Glutamatergic neuron (in vitro differentiated cells): ENCODE measurements at places on chromosomes 7 and 10.
A peak's percentile ranks its signal among the peaks of the same experiment; 100 is the strongest.

GRCh38 chr7:37216156-37216852 is 232.4 kb downstream of the ELMO1 start:
- H3K4me3 ChIP-seq, result no peak overlapping the region
- peaks cover 1% of the 10 kb centered on the region for H3K27me3 ChIP-seq
- H3K27ac ChIP-seq, result no peak overlapping the region
- peaks cover 6% of the 10 kb centered on the region for H3K36me3 ChIP-seq
- DNase-seq, result no peak
- H3K4me1 ChIP-seq, result peaks cover 14% of the 10 kb centered on the region

DNA sequence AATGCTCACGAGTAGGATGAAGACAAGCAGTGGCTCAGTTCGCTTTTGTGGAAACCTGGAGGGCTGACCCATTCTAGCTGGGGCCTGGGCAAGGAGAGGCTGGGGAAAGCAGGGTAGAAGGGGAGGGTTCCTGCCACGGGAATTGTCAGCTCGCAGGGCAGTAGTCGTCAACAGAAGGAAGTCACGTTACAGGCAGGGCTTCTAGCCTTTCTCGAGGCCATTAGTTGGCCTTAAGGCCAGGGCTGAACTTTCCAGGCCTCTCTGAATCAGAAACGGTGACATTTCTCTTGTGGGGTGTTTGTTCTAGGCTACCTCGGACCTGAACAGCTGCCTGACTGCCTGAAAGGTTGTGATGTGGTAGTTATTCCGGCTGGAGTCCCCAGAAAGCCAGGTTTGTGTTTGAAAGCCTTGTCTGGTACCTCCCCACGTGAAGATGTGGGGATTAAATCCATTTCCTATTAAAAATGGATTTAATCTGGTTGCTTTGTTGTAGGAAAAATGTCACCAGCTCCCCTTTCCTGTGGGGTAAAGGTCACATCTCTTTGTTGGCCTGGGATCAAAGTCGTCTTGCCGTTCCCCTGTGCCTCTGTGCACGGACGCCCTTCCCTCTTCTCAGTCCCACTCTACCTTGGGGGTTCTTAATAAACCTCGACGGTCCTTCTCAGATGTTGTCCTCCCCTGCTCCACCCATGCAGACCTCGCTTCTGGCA is 9.4 kb downstream of the MDH2 start:
- H3K27me3 ChIP-seq, result peaks cover 5% of the 10 kb centered on the region
- DNase-seq, result no peak
- H3K27ac ChIP-seq, result no peak overlapping the region
- no peak overlapping the region for H3K4me3 ChIP-seq
- H3K36me3 ChIP-seq, result no peaks in the 10 kb centered on the region

- peaks cover 14% of the 10 kb centered on the region for H3K4me1 ChIP-seq
- H3K36me3 ChIP-seq, result no peaks in the 10 kb centered on the region
- peaks cover 12% of the 10 kb centered on the region for H3K27me3 ChIP-seq
- DNase-seq, result no peak
These were observed 919 bp upstream of the RHOBTB1 start for GRCh38 chr10:60944910-60945297.

- H3K4me1 ChIP-seq, result no peaks in the 10 kb centered on the region
- peaks cover 1% of the 10 kb centered on the region for H3K27me3 ChIP-seq
- no peak overlapping the region for H3K4me3 ChIP-seq
These were observed 29.0 kb downstream of the ATOH7 start for GRCh38 chr10:68202960-68203353.

GRCh38 chr7:100065452-100066186 is 15.9 kb downstream of the ZNF3 start:
- H3K27ac ChIP-seq, result peak overlapping the region; percentile 17
- H3K27me3 ChIP-seq, result peaks cover 11% of the 10 kb centered on the region
- no peak overlapping the region for H3K4me3 ChIP-seq
- no peak for DNase-seq
- H3K4me1 ChIP-seq, result peaks cover 5% of the 10 kb centered on the region

- peaks cover 5% of the 10 kb centered on the region for H3K27me3 ChIP-seq
- peaks cover 3% of the 10 kb centered on the region for H3K4me1 ChIP-seq
- no peak overlapping the region for H3K4me3 ChIP-seq
- no peak overlapping the region for H3K27ac ChIP-seq
These were observed 251.0 kb upstream of the ZMIZ1 start for GRCh38 chr10:78817804-78818203.

- no peak overlapping the region for H3K27ac ChIP-seq
- no peaks in the 10 kb centered on the region for H3K27me3 ChIP-seq
- H3K36me3 ChIP-seq, result no peaks in the 10 kb centered on the region
- no peak overlapping the region for H3K4me3 ChIP-seq
These were observed 103.8 kb upstream of the SLC26A5 start for GRCh38 chr7:103549786-103550185.

- DNase-seq, result no peak
- H3K4me1 ChIP-seq, result peaks cover 4% of the 10 kb centered on the region
- peaks cover 13% of the 10 kb centered on the region for H3K27me3 ChIP-seq
- H3K27ac ChIP-seq, result no peak overlapping the region
- H3K36me3 ChIP-seq, result peaks cover 33% of the 10 kb centered on the region
These were observed 209.6 kb downstream of the PTPRN2 start for GRCh38 chr7:158377800-158378623.

- no peak for DNase-seq
- H3K4me1 ChIP-seq, result peaks cover 29% of the 10 kb centered on the region
- peak overlapping the region; percentile 96 for H3K4me3 ChIP-seq
These were observed 3.8 kb downstream of the KMT2E start for GRCh38 chr7:105017657-105018365.

DNA sequence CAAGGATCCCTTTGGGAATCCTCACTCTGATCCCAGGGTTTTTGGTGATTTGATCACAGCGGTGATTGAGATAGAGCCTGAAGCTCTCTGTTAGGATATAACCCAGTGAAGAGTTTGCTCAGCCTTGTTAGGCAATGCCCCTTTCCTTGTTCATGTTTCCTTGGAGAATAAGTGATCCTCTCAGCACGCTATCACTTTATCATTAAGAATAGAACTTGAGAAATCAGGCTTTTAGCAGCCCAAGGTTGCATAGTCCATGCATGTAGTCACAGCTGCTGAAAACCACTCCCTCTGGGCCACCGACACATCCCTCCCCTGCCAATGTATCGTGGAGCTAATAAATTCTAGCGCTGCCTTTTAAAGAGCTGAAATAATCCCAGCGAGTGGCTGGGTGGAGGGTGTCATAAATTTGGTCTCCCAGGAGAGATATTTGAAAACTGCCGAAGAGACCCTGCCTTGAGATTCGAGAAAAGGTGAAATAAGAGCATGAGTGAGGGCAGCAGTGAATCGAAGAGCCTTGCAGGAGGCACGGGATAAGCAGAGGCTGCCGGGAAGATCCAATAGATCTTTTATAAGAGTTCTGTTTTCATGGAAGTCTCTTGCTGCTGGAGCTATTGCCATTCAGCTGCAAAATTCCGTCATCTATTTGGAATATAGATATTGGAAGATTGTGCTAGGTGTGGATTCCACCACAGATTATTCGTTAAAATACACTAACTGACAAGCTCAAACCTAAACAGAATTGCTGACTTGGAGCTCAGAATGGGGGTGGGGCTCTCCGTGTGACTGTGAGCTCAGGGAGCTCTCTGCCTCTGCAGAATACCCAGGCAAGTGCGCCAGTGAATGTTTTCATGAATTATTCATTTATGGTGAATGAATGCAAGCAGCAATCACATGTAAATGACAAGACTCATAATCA is 249.8 kb downstream of the TRIL start:
- H3K4me1 ChIP-seq, result peaks cover 54% of the 10 kb centered on the region
- H3K36me3 ChIP-seq, result no peaks in the 10 kb centered on the region
- peak overlapping the region; percentile 92 for H3K4me3 ChIP-seq

DNA sequence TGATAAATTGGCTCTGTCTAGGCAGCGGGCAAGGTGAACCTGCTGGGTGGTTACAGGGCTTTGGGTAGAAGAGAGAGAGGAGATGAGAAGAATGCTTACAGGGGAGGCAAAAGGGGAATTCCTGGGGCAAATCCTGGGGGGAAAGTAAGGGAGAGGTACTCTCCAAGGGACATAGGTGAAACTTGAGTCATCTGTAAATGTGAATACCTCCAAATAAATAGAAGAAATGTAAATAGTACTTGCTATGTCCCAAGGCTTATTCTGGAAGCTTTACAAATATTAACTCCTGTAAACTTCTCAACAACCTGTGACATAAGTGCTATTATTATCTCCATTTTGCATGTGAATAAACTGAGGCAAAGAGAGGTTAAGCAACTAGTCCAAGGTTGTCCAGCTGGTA is 57.7 kb upstream of the CDK13 start:
- H3K4me1 ChIP-seq, result no peaks in the 10 kb centered on the region
- H3K27me3 ChIP-seq, result peaks cover 2% of the 10 kb centered on the region
- no peak overlapping the region for H3K4me3 ChIP-seq
- DNase-seq, result no peak

- H3K4me3 ChIP-seq, result no peak overlapping the region
- peaks cover 60% of the 10 kb centered on the region for H3K36me3 ChIP-seq
- no peak overlapping the region for H3K27ac ChIP-seq
- no peaks in the 10 kb centered on the region for H3K4me1 ChIP-seq
- no peak for DNase-seq
These were observed 20.6 kb downstream of the FAM200A start for GRCh38 chr7:99531354-99531765.

GRCh38 chr10:75730847-75731246 is 299.4 kb downstream of the LRMDA start:
- H3K4me1 ChIP-seq, result no peaks in the 10 kb centered on the region
- no peak overlapping the region for H3K4me3 ChIP-seq
- no peaks in the 10 kb centered on the region for H3K36me3 ChIP-seq

GRCh38 chr7:126450269-126450671 is 802.5 kb downstream of the GRM8 start:
- H3K4me1 ChIP-seq, result peaks cover 22% of the 10 kb centered on the region
- no peaks in the 10 kb centered on the region for H3K36me3 ChIP-seq
- DNase-seq, result no peak
- H3K4me3 ChIP-seq, result no peak overlapping the region

DNA sequence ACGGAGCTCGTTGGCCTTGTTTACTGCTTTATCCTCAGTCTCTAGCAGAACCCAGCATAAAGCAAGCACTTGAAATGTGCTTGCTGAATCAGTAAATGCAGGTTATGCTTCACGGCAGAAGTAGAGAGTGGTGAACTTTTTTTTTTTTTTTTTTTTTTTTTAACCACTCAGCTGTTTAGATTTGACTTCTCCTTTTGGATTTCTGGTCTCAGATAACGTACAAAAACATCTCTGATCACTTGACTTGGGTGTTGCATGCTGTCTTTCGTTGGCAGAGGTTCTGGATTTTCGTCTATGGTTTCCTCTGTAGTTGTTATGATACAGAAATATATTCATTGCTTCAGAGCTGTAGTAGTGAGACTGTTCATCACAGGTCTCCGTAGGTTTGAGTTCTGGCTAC is 242.5 kb upstream of the HABP2 start:
- DNase-seq, result no peak
- no peak overlapping the region for H3K27ac ChIP-seq
- H3K4me1 ChIP-seq, result no peaks in the 10 kb centered on the region

GRCh38 chr10:92644921-92645320 is 44.8 kb upstream of the HHEX start:
- DNase-seq, result no peak
- no peak overlapping the region for H3K27ac ChIP-seq
- no peaks in the 10 kb centered on the region for H3K4me1 ChIP-seq
- peaks cover 2% of the 10 kb centered on the region for H3K27me3 ChIP-seq
- H3K4me3 ChIP-seq, result no peak overlapping the region

DNA sequence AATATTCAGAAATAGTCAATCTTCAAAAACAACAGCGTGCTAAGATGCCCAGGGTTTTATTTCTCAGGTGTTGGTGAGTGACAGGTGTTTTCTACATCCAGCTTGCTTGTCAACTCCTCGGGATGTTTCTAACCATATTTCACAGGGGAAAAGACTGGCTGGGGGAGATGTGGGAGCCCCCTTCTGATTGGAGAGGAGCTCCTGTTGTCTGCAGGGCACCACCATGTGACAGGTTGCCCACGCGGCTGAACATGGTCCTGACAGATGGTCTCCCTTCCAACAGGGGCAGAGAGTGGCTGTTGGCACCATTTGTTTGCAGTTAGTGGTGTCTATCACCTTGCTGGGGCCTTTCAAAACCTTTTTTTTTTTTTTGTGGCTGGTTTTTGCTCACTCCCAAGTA is 16.5 kb upstream of the GPR26 start:
- no peak for DNase-seq
- no peak overlapping the region for H3K4me3 ChIP-seq
- peaks cover 1% of the 10 kb centered on the region for H3K27me3 ChIP-seq

GRCh38 chr10:26435852-26436251 is 2.3 kb upstream of the APBB1IP start:
- peaks cover 11% of the 10 kb centered on the region for H3K27me3 ChIP-seq
- H3K4me3 ChIP-seq, result no peak overlapping the region

- no peak for DNase-seq
- H3K36me3 ChIP-seq, result peaks cover 12% of the 10 kb centered on the region
- peaks cover 2% of the 10 kb centered on the region for H3K27me3 ChIP-seq
- no peaks in the 10 kb centered on the region for H3K4me1 ChIP-seq
- no peak overlapping the region for H3K27ac ChIP-seq
These were observed 47.7 kb upstream of the ATP6V0A4 start for GRCh38 chr7:138845711-138846110.

DNA sequence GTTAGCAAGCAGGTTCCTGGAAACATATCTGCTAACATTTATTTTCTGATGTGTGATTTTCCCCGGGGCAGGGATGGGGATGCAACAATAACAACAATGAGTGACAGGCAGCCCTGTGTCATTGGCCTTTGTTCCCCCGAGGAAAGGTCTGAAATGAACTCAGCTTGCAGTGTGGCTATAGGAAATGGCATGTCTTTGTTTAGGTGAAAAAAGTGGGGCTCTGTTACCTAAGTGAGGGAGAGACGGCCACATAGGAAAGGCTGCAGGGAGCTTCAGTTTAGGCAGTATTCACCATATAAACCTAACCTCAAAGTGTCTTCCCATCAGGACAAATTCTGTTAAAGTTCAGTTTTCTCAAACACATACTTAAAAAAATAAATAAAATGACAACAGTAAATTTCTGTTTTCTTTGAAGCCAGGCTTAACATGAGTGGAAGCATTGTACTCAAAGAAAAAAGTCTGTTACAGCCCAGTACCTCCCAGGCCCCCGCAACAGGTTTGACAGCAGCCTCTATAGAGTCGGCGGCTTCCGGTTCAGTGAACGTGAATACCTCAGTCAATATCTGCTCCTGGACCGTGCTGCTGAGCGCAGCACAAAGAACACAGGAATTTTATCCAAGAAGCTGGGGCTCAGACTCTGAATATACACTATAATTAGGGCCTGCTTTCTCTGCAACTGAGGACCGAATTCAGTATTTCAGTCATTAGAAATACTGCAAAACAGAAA is 168.3 kb downstream of the GLI3 start:
- no peaks in the 10 kb centered on the region for H3K36me3 ChIP-seq
- H3K27ac ChIP-seq, result peak overlapping the region; percentile 57
- no peak overlapping the region for H3K4me3 ChIP-seq
- peaks cover 19% of the 10 kb centered on the region for H3K4me1 ChIP-seq

GRCh38 chr10:123606955-123607354 is 59.2 kb upstream of the GPR26 start:
- H3K4me1 ChIP-seq, result peaks cover 21% of the 10 kb centered on the region
- H3K27me3 ChIP-seq, result peaks cover 2% of the 10 kb centered on the region
- no peak overlapping the region for H3K4me3 ChIP-seq
- DNase-seq, result no peak
- H3K36me3 ChIP-seq, result no peaks in the 10 kb centered on the region
- H3K27ac ChIP-seq, result no peak overlapping the region
